Mucosa of gallbladder (tissue), 1 donor: ENCODE measurements at places on chromosomes 11 and 22.

DNA sequence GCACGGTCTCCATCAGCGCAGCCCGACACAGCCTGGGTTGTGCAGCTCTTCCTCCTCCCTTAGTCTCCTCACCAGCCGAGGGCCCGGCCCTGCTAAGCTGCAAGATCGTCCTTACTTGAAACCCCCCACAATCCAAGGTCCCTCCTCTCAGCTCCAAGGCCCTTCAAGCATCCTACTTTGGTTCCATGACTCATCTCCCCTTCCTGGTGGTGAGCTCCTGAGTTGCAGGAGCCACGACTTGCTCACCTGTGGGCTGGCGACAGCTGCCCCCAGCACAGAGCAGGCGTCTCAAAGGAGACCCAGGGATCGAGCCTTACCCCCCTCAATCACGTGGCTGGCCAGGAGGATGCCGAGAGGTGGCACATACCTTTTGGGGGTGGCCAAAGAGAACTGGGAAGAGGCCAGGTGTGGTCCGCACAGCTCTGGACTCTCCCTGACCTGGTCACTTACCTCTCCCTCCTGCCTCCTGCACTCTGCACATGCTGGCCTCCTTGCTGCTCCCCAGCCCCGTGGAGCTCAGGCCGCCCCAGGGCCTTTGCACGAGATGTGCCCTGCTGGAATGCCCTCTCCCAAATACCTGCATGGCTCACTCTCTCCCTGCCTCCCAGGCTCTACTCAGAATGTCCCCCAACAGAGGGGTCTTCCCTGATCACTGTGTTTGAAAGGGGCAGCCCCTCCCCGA, 35.2 kb upstream of the FADD start:
- no peak for DNase-seq

- DNase-seq: no peak
These were observed 281.6 kb downstream of the TBC1D22A start for GRCh38 chr22:47043835-47044721.

- DNase-seq: no peak
These were observed 23.0 kb downstream of the C22orf23 start for GRCh38 chr22:37930270-37930951.

- peak; percentile 86 for DNase-seq
These were observed 46.5 kb downstream of the AHNAK start for GRCh38 chr11:62499944-62500649.

GRCh38 chr11:46249103-46249937, 28.1 kb upstream of the CREB3L1 start:
- DNase-seq: no peak

- no peak for DNase-seq
These were observed 60.9 kb upstream of the EED start for GRCh38 chr11:86183694-86184093.

GRCh38 chr11:102546427-102546826, 15.9 kb upstream of the MMP7 start:
- no peak for DNase-seq

DNA sequence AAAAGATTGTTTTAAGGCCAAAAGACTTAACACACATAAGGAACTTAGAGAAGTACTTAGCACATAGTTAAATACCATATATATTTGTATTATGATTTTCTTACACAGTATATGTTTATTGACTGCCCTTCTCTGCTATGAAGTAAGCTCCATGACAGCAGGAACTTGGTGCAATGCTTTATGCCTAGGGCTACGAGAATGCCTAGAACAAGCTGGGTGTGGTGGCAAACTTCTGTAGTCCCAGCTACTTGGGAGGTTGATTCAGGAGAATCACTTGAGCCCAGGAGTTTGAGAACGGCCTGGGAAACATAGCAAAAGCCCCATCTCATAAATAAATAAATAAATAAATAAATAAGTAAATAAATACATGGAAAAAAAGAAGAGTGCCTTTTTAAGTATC, 1.9 kb downstream of the SLC5A12 start:
- DNase-seq: no peak

DNA sequence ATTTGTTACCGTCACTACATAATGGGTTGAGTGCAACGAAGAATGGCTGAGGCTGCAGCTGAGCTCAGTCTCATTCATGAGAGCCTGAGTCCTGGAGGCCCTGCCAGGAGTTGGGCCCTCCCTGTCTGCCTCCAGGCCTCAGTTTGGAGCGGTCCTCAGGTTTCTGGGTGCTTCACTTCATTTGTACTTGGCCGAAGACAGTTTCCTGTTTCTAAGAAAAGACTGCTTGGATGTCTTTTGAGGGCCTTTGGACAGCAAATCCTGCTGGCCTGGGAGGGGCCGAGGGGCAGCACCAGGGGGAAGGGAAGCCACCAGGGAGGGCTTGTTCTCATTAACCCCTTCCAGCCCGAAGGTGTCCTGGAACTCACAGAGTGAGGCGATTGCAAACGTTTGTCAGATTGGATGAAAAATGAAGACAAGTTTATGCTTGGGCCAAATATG, 163.1 kb downstream of the ETS1 start:
- DNase-seq: no peak

DNA sequence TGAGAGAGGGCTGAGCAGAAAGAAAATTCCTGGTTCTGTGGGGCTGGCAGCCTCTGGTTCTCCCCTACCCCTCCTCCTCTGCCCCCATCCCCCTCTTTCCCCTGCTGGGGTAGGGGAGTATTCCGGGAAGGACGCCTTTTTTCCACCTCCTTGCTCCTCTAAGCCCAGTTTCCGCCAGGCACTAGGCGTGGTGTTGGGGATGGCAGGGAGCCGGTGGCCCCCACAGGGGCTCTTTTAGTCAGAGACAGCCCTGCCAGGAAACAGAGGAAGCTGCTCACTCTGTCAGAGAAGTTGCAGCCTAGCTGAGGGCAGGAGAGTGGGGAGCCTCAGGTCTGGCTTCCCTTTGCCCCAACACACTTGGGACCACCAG, 15.6 kb upstream of the ARHGEF17 start:
- no peak for DNase-seq

DNA sequence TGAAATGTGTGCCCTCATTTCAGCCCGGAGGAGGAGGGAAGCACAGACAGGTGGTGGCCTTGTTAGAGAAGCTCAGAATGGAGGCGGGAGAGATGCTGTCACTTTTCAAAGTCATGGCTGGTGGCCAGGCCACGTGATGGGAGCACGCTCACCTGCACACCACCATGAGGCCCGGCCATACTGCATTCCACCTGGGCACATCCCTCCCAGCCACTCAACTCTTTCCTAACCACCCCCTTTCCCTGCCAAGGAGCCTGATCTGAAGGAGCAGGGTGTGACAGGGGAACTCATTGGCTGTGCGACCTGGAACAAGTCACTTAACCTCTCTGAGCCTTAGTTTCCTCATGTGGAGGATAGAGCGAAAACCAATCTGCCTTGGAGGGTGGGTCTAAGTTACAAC, 364.5 kb downstream of the CTTN start:
- no peak for DNase-seq

GRCh38 chr11:47288066-47288465, 18.1 kb downstream of the MADD start:
- no peak for DNase-seq

DNA sequence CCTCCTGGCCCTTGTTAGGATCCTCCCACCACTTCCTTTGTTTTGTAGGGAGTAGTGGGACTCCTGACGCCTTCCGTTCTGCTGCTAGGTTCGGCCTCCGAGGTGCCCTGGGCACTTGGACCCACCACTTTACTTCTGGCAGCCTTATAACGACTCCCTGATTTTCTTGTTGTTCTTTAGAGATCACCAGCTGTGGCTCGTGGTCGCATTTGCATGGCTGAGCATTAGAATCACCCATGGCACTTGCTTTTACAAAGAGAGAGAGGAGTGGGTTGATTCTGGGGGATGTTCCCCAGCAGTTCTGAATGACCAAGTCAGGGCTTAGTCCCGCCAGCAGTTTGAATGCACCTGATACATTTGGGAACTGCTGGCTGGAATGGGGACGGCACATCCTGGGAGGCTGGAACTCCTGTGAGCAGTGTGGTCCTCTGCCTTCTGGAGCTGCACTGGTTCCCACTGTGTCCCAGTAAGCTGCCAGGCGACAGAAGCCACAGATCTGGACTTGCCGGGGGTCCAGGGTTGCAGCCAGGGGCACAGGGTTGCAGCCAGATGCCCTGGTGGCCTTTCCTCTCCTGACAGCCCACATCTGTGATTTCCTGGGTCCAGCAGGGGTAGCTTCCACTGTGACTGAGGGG, 4.1 kb downstream of the TUB start:
- no peak for DNase-seq

GRCh38 chr11:83656796-83657330, 370.7 kb upstream of the CCDC90B start:
- no peak for DNase-seq

DNA sequence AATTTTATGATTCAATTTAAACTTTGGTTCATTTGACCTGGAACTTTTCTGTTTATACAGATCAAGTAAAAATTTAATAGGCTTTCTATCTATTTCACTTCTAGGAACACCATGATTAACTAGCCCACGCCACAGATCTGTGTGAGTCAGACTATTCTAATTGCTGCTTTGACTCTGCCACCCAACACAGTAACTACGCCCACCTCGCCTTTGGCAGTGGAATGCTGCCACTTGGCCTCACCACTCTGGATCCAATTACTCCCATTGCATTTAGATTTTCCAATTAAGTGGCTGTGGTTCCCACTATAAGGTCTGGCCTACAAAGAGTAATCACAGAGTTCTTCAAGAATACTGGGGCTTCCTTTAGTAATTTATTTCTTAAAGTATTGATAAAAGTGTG, 46.6 kb upstream of the LIN7C start:
- DNase-seq: no peak

- DNase-seq: no peak
These were observed 20.4 kb downstream of the PSMD13 start for GRCh38 chr11:256952-257737.

DNA sequence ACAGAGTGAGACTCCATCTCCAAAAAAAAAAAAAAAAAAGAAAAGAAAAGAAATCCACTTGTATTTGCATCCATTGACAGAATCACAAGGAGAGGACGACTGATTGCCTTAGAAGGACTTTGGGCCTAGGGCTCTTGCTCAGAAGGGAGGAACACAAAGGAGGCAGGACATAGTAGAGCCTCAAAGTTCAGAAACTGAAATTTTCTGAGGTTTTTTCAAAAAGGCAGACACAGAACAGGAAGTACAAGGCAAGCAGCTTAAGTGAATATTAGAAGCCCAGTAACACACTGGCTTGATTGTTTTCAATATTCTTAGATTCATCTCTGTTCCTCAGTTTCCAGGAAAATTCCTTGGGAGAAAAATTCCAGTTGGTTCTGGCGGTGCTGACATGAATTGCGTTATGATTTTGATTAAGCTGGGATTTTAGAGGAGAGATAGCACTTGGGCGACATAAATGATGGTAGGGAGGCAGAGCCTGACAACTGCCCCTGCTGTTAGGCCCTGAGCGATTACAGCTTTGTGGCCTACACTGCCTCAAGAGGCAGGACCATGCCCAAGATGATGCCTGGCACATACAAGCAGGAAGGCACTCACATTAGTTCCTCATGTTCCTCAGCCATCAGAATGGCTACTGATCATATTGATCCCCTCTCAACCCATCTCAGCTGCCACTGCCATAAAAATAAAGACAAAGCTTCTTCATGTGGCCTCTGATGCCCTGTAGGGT, 15.3 kb downstream of the CLPB start:
- no peak for DNase-seq

GRCh38 chr11:33753304-33753967, 17.2 kb upstream of the CD59 start:
- DNase-seq: no peak

DNA sequence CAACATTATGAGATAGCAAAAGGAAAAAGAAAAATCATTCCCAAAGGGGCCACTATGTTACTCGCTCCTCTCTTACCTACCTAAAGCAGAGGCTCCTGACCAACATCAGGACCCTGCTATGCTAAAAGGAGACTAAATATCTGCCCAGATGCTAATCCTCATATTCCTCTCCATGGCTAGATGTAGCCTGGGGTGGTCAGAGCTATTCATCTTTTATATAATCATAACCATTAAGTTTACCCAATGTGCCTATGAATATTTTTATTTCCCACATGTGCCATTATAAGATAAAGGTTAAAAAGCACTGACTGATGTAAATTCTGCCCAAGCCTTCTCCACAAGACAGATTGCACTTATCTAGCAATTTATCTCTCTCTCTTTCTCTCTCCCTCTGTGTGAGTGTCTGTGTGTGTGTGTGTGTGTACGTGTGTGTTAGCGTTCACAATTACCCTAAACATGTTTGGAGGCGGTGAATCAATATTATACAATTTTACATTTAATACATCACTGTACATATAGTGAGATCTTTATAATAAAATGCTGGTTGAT, 41.2 kb upstream of the ANO5 start:
- DNase-seq: no peak

GRCh38 chr11:15347969-15348734, 233.4 kb downstream of the INSC start:
- no peak for DNase-seq

GRCh38 chr11:89608234-89608966, 101.7 kb upstream of the TRIM77 start:
- DNase-seq: no peak

DNA sequence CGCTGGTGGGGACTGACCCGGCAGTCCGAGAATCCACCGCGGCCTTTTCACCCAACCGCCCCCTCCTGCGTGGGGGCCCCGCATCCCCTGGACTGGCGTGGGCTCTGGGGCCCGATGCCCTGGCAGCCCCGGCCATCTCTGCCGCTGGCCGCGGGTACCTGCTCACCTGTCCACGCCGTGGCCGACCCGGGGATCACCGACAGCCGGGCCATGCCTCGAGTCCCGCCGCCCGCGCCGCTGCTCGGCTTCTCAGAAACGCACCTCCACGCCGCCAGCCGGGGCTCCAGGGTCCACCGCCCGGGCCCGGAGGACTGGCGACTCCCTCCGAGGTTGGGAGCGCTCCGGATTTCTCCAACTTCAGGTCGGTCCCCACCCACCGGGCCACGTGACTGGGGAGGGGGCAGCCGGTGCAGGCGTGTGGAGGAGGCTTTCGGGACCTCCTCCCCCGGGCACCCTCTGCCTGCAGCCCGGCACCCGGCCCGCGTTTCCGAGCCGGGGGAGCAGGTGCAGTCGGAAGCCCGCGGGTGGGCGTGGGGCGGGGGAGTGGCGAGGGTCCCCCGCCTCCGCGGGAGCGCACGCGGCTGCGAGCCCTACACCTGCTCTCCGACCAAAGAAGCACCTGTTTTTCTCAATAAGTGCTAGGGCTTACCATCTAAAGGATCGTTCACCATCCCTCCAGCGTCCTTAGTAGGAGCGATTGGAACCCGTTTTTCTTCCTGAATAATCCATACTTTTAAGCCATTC, 554 bp upstream of the NRIP3 start:
- DNase-seq: no peak

- no peak for DNase-seq
These were observed 2220.7 kb upstream of the RAG2 start for GRCh38 chr11:38818720-38819119.

- DNase-seq: no peak
These were observed 5.6 kb downstream of the GAL start for GRCh38 chr11:68689737-68690625.

DNA sequence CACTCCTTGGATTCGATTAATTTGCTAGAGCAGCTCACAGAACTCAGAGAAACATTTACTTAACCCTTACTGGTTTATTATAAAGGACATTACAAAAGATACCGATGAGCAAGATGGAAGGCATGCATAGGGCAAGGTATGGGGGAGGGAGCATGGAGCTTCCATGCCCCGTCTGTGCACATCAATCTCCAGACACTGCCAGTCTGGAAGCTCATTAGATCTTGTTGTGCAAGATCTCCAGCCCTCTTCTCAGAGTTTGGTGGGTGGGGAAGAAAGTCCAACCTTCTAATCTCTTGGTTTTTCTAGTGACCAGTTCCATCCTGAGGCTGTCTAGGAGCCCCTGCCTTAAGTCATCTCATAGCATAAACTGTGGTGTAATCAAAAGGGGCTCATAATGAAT, 190.7 kb downstream of the UVRAG start:
- DNase-seq: no peak

GRCh38 chr11:86861810-86862209, 61.5 kb downstream of the PRSS23 start:
- DNase-seq: no peak
